NAMALWA (cell line): ENCODE measurements at places on chromosomes 3 and 15.

DNA sequence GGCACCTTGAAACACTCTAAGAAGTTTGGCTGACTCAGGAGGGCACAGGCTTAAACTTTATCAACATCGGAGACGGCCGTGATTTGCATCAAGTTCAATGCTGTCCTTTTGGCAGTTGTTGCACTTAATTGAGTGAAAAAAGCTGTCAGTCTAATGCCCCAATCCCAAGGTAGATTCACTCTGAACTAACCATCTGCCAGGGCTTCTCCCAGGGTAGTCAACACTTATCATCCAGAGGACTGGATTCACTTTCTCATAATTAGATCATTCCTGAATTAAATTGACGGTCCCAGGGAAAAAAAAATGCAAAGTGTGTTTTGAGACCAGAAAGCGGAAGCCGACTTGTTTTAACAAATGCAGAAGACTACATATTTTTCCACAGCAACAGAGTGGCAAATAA, 28.5 kb downstream of the RORA start:
- DNase-seq = no peak

DNA sequence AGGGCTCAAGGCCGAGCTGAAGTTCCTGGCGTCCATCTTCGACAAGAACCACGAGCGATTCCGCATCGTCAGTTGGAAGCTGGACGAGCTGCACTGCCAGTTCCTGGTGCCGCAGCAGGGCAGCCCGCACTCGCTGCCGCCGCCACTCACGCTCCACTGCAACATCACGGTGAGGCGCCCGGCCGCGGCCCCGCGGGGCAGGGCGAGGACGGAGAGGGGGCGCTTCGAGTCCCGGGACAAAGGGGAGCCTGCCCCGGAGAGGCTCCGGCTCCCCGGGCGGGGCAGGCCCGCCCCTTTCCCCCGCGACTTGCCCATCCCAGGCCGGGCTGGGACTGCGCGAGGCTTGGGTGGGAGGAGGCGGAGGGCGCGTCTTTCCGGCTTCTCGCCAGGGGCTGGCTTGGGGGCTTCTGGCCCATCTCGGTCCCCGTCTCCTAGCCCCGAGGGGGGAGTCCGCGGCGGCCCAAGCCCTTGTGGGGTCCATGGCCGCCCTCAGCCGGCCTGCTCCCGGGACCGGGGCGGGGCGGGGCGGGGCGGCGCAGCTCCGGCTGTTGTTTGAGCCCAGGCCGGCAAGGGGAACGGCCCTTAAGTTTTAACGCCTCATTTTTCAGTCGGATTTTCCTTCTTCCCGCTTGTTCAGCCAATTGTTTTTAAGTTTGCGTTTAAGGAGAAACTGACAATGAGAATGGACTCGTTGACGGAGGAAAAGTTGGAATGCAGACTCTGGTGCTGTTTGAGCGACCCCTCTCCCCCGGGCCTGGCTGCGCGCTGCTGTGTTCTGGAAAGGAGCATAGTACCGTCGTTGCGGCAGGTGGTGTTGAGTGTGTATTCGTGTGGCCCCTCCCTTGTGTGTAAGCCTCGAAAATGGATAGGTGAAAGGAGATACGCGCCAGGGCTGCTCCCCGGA, 683 bp downstream of the UBE2Q2 start:
- peak; percentile 67 for DNase-seq

GRCh38 chr15:35060591-35060990, 24.5 kb downstream of the NANOGP8 start:
- no peak for DNase-seq

- DNase-seq = no peak
Observed at GRCh38 chr3:32136703-32137102, 30.3 kb downstream of the GPD1L start.

DNA sequence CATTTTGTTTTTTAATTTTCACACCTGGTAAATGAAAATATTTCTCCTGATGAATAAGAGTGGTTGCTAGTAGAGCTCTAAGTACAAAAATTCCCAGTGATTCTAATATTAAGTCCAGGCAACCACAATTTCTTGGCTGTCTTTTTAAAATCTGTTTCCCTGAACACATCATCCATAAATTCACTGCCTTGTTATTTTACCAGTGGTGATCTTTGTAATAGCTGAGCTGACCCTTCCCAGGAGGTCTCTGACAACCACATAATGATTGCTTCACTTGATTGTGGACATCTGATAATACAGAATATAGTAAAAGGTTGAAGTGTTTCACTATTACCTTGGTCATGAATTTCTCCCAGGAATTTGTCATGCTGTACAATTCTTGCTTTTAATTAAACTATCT, 13.9 kb upstream of the TOP2B start:
- DNase-seq = no peak

DNA sequence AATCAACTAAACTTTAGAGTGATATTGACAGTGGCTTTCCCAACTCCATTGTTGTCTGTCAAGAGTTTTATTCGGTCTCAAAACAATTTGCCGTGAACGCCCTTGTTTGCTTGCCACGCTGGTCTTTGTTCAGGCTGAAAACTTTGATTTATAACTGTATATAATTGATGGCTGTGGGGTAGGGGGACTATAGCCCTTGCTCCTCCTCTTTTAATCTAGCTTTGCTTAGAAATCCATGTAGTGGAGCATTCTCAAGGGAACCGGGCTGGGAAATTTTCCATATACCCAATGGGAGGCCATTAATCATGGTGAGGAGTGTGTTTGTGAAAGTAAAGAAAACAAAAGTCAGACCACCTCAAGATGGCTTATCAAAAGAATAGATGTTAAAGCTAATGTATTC, 339.8 kb upstream of the RARB start:
- DNase-seq = no peak

DNA sequence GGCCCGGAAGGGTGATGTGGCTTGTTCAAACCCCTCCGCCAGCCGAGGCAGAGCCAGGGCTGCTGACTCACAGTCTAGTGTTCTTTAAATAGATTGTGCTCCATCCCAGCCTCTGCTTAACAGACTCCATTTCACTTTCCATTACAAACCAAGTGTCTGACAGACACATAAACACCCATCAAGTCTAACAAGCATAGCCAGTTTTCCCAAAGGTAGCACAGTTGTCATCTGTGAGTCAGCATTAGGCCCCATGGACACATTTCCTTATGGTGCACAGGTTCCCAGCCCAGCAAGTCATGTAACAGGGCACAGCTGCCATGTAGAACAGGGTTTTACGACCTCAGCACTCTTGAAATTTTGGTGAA, 109.9 kb upstream of the RAP2B start:
- DNase-seq = no peak

GRCh38 chr3:11088066-11088465, 66.2 kb upstream of the HRH1 start:
- DNase-seq = no peak

GRCh38 chr15:56254265-56254664, 10.6 kb upstream of the RFX7 start:
- no peak for DNase-seq

- no peak for DNase-seq
Observed at GRCh38 chr15:52392008-52392687, 96.5 kb upstream of the MYO5C start.

- DNase-seq = no peak
Observed at GRCh38 chr15:81170511-81170910, 26.2 kb upstream of the IL16 start.

GRCh38 chr15:57091636-57092035, 173.2 kb downstream of the TCF12 start:
- DNase-seq = no peak

GRCh38 chr15:38670128-38671005, 105.8 kb upstream of the RASGRP1 start:
- peak; percentile 73 for DNase-seq

DNA sequence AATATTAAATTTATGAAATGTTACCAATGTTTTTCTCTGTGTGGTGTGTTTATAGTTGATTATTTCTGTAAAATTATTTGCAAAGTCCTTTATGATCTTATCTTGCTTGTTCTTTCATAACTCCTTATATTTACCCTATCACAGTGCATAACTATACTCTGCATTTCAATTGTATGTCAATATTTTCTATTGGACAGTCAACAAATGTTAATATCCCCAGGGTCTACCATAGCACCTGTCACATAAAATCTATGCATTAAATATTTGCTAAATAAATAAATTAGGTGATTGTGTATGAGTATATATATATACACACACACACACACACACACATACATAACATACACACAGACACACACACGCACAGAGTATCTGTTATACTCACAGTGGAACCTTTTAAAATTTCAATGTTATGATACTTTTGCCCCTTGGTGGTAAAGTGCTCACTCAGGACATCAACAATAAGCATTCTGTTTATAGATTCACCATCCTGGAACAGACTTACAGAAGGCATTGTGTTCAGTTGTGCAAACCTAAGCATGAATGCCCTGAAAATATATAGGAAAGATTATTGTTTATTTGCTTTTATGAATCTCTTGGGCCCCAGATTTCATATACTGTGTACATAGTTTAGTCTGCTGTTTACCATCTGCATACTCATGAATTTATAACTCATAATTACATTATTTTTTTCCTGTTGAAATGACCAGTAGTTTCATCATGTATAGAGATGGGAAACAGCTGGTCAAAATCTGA, 443.7 kb downstream of the EPHA6 start:
- no peak for DNase-seq

DNA sequence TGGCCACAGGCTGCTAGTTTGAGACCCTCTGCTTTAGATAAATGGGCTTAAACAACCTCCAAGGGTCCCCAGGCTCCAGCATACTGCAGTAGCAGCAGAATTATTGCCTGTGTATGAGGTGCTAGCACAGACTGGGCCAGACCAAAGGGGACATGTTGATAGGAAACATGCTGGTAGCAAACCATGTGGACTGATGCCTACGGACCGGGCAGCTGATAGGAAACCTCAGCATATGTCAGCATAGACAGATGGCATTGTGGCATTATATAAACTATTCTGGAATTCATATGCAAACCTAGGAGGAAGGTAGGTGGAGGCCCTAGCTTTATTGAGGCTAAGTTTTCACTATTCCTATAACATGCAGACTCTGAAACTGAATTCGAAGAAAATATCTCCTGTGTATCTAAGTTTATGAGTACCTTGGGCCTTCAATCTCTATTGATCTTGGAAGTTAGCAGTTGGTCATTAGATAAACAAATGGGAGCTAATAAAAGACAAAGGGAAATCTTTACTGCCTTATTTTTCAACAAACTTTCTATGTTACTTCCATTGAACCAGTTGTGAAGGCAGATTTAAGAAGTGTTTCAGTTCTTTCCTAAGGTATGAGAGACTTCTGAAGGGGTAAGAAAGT, 1.7 kb upstream of the HGD start:
- no peak for DNase-seq

DNA sequence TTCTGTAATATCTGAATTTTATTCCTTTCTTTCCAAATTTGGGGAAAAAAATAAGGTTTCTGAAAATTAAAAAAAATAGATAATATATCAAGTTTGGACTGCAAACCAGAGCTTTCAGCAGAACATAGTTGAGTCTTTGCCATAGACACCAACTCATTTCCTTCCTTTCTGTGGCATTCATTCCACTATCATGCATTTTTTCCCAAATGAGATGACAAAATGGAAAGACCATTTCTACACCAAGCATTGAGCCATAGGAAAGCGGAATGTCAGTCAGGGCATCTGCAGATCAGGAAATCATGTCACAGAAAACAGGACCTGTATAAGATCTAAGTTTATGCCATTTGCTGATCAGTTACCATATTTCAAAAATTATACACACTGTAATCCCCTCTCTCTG, 333.3 kb upstream of the THBS1 start:
- DNase-seq = no peak
